Activated naive CD4-positive, alpha-beta T cell treated with Interleukin-2 at 50 U/mL for 16 hours (primary cell): ENCODE measurements at places on chromosomes 11 and 22.

GRCh38 chr11:131672191-131672590 is 301.8 kb downstream of the NTM start:
- DNase-seq, result no peak

- DNase-seq, result no peak
These were observed 60.2 kb downstream of the NTM start for GRCh38 chr11:131430473-131431208.

GRCh38 chr11:30967579-30967978 is 381.4 kb upstream of the MPPED2 start:
- DNase-seq, result no peak

DNA sequence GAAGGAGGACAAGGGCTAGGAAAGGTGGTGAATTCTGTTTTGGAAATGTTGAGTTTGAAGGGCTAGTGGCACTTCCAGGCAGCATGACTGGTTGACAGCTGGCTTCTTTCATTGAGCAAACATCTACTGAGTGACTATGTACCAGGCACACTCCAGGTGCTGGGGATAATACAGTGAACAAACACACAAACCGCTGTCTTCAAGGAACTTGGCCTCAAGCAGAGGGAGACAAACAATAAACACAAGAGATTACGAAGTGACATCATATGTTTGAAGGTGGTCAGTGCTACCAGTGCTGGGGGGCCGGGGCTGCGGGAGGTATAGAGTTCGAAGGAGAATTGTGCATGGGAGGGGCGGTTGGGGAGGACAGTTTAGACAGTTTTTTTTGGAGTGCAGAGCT is 197.0 kb upstream of the SORL1-AS1 start:
- no peak for DNase-seq

- DNase-seq, result no peak
These were observed 28.3 kb downstream of the TRMU start for GRCh38 chr22:46363611-46364321.

DNA sequence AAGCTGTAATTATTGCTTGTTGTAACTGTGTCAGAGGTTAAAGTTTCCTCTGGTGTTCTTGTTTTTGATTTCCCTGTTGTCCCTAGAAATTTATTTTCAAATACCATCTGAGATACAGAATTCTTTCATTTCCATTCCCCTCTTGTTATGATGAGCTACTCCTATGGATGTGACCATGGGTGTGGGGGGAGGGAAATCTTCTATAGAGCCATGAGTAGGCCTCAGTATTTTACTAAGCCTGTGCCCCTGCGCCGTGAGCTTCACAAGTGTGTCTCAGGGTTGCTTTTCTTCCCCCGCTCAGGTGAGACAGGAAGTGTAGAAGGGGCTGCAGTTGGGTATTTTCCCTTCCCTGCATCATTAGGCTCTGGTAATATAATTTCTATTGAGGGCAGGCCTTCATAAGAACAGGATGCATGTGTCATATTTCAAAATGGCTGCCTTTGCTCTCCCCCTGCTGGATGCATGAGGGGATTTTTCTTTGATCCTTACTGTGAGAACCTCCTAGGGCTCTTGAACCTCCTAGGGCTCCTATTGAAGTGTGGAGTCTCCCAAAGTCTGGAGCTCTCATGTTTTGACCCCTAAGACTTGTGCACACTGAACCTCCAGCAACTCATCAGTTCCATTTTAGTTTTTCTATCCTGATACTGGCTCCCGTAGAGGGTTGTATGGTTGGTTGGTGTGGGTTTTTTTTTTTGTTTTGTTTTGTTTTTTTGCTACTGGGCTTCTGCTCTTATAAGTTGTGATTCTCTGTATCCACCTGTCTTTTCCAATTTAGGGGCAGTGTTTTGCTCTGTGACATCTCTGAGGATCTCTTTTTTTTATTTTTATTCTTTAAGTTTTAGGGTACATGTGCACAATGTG is 658.2 kb downstream of the NTM start:
- no peak for DNase-seq

DNA sequence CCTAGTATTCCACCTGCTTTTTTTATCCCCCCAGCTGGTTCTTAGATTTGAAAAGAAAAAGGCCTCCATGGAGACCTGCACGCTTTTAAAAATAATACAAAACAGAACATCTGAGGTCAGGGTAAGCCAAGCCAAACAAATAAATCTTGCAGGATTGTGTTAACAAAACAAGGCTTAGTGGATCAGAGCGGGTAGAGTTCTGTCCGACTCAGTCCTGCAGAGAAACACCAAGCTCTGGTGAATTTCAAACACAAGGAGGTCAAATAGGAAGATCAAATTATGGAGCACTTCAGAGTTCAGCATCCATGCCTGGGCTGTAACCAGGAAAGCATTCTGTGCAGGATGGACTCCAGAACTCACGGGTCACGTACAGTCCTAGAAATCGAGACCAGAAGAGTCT is 86.9 kb downstream of the SYN3 start:
- DNase-seq, result no peak

DNA sequence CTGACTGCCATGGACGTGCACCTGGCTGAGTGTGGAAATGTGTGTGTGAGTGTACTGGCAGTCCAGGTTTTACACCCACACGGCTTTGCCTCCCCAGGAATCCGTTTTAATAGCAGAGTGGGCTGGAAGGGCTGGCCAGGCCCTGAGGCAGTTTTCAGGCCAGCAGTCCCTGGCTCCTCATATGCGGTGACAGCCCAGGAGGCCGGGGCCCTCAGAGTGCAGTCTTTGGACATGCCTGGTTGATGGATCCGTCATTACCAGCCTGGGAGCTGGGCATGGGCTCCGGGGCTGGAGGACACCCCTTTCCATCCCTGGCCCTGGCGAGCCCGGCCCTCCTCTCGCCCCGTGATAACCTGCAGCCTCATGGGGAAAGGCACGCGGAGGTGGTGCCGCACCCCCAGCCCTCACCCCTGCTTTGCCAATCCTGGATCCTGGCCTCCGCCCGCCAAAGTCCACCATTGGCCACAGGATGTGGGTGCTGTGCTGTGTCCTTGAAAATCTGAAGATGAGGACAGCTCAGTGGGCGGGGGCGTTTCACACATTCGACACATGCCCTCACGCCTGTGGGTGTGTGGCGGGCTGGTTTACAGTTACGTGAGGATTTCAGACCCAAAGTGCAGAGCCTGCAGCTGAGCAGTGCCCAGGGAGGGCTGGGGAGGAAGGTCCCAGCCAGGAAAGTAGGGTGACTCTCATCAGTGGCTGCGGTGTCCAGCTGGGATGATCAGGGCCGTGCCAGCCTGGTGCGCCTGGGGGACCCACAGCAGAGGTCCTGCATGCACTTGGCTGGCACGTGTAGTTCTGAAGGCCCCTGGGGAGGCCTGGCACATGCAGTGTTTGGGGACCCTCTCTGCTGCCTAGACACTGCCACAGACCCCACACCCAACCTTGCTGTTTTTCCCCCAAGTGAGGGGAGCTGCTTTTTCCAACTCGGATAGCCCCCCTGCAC is 55.1 kb downstream of the RTN4R start:
- DNase-seq, result no peak

DNA sequence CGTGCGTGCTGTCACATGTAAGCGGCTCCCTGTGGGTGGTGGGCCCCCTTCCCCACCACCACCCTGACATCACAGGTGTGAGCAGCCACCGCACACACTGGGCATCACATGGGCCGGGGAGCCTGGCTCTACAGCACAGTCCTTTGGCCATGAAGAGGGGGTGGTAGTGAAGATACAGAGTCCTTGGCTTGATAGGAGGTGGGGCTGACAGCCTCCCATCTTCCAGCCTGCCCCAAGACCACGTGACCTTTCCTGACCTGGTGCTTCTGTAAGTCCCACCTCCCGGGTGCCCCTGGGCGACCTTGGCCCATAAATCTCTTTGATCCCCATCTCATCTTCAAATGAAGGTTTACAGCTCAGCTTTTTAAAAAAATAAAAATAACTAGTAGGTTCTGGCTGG is 21.2 kb upstream of the MGAT3 start:
- no peak for DNase-seq

GRCh38 chr22:33757802-33758483 is 162.3 kb downstream of the LARGE1 start:
- DNase-seq, result no peak

- DNase-seq, result no peak
These were observed 64.8 kb downstream of the PRR5L start for GRCh38 chr11:36360826-36361415.

GRCh38 chr22:47089796-47090460 is 327.5 kb downstream of the TBC1D22A start:
- DNase-seq, result no peak

GRCh38 chr11:65047581-65048422 is 6.8 kb downstream of the SAC3D1 start:
- peak; percentile 27 for DNase-seq

GRCh38 chr11:116997071-116997470 is 101.2 kb downstream of the SIK3 start:
- no peak for DNase-seq

DNA sequence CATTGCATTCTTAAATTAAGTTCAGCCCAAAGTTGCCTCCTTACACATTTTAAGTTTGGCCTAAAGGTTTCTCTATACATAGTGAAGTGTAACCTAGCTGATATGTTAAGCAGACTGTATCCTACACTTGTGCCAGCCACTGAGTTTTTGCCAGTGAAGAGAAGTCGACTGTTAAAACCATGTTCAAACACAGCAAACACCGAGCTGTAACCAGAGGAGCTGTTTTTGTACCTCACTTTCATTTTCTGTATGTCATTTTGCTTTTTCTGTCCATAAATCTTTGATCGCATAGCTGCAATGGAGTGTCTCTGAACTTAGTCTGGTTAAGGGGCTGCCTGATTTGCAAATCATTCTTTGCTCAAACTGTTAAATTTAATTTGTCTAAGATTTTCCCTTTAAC is 403.7 kb downstream of the LUZP2 start:
- DNase-seq, result no peak
